HT1080 (cell line): ENCODE measurements at places on chromosomes 6 and 20.

DNA sequence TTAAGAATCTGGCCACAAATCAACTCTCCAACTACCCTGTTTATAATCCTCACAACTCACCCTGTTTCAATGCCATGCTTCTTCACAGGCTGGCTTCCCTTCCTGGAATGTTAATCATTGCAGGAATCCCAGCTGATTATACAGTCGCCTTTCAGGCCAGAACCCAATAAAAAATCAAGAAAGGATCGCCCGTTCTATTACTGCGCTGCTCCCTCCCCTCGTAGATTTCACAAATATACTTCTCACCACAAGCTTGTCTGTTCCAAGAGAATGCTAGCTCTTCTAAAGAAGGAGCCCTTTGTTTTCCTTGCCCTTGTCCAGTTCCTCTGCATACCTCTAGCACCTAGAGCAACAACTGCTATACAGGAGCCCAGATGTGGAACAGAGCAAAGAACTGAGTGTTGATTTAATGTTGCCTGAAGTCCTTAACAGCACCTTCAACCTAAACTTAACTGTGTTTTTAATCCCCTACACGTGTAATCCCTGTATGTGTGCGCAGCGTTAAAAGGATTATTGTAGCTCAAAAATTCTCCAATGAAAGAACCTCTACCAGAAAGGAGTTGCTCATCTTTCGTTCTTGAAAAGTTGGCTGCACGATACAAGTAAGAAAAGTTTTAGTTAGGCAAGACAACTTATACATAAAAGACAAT, 988 bp downstream of the ECHDC1 start:
- DNase-seq: peak; percentile 32

DNA sequence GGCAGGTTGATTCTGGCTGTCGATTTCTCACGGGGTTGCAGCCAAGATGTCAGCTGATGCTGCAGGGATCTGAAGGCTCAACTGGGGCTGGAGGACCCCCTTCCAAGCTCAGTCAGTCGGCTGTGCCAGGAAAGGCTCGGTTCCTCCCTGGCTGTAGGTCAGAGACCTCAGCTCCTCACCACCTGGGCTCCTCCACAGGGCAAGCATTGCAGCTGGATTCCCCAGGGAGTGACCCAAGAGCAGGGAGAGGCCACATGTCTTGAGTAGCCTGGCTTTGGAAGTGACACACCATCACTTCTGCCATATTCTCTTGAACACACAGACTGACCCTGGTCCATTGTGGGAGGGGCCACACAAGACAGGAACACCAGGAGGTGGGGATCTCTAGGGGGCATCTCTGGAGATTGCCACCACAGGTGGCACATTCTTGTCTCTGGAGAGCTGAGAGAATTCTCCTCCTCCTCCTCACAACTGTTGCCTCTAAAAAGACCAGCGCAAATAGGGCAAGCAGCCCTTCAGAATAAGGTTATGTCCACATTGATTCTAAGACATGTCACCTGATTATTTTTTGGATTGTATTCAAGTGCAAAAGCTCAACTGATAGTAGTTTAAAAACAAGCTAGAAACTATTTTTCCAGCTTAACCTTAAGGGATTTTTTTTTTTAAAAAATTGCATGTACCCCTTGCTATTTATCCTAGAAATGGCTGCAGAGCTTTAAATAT, 270.5 kb downstream of the NRN1 start:
- DNase-seq: no peak

GRCh38 chr6:157273756-157274470, 49.4 kb downstream of the TMEM242 start:
- DNase-seq: peak; percentile 25

GRCh38 chr6:39932386-39932910, 1.8 kb downstream of the MOCS1 start:
- no peak for DNase-seq

GRCh38 chr20:32474717-32474966, 110.5 kb downstream of the NOL4L start:
- no peak for DNase-seq

DNA sequence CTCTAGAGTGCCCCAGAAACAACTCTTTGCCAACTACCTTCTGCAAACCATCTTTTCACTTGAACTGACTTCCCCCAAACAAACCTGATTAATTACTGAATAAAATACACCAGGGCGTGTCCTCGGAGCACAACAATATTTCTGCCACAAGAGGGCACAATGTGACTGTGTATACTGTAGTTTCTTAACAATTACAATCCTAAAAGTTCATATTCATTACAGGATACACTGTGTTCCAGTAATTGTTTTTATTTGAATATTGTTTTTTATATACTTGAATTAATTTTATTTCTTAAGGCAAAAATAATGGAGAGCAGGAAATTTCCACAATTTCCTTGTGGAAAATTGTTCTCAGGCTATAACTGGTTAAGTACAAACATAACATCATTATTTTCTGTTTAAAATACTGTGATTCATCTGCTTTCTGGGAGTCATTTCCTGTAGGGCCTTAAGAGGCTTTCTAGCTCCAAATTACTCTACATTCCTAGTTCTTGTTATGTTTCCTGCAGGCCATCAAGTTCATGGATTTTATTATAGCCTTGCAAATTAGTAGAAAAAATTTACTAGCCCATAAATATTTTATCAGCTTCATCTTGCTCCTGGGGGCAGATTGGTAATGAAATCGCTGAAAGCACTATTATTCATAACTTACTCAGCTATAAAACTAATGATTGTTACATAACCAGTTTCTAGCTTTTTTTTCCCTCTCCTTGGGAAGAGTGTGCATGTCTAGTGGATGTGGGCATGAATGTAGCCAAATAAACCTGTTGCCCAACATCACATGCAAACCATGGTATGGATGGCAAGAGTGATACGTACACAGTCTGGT, 51.9 kb upstream of the SLC22A16 start:
- peak; percentile 88 for DNase-seq

- no peak for DNase-seq
Observed at GRCh38 chr6:162898011-162898410, 170.2 kb downstream of the PACRG start.

DNA sequence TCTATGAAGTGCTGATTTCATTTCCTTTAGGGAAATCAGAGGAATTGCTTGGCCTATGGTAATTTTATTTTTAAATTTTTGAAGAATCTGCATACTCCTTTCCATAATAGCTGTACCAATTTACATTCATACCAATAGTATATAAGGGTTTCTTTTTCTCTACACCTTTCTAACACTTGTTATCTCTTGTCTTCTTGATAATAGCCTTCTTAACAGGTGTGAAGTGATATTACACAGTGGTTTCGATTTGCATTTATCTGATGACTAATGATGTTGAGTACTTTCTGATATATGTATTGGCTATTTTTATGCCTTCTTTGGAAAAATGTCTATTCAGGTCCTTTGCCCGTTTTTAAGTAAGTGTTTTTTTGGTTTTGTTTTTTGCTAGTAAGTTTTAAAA, 40.8 kb downstream of the SMAP1 start:
- DNase-seq: no peak

DNA sequence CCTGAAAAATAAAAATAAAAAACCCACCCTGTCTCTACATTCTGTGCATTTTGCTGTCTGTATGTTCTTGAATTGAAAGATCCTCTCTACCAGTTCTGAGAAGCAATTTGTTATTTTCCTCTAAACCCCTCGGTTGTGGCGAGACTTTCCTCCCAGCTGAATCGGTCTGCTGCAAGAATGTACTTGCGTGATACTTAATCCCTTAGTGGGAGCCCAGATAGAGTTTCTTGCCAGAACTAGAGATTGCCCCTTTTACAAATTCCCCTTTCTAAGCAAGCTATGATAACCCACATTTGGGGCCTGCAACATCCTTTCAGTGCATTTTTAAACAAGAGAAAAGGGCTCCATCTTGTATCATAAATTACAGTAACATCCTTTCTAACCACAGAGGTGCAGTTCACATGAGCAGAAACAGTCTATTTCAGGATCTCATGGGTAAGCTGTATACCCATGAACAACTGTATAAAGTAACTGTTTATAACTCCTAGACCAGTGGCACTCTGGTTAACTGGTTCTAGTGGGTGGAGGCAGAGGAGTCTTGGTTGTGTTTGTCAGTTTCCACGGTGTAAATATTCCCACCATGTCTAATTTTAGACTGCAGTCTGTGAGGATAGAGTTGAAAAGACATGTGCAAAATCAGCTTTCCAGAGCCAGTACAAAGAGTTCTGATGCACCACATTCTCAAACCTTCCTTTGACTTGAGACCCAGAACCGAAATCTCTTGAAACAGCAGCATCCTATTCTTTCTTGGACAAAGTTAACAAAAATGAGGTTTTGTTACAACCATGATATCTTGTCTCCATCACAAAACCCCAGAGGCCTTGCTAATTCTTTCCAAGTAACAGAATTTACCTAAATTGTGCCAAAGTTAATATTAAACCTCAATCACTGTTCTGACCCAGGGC, 113.1 kb upstream of the ZNF217 start:
- no peak for DNase-seq

DNA sequence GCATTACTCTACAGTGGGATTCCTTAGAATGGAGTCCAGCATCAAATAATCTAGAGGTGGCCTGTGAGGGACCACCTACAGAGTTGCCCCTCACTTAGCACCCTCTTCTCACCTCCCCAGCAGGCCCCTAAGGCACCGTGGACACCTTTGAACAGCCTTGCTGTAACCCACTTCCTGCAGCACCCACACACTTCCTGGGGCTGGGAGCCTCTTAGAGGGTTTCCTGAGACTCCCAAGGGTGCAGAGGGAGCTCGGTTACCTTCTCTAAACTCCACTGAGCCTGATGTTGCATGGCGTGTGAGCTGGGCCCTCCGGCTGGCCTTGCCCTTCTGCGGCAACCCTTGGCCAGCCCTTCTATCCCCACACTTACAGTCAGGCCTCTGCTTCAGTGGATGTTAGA, 7.3 kb upstream of the SIRPG start:
- DNase-seq: no peak

DNA sequence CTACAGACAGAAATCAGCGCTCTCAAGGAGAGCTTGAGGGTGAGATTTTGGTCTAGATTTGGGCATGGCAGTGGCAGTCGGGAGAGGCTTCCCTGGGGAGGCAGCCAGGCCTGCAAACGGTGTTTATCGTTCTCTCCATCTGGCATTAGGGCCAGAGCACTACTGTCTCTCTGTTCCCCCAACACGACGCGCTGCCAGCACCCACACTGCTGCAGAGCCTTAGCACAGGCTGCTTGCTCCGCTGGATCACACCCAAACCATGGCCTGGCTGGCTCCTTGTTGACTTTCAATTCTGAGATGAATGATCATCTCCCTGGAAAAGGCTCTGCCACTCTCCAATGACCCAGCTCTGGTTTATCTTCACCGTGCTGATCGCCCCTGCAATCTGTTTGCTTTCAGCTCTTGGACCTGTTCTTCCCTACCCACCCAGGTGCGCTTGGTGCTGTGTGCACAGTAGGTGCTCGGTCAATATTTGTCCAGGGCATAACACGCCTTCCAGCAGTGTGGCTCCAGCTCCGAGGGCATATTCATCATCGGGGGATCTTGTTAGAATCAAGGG, 106.1 kb downstream of the TFAP2C start:
- DNase-seq: no peak

GRCh38 chr6:129981598-129981997, 36.8 kb upstream of the L3MBTL3 start:
- DNase-seq: no peak

GRCh38 chr20:58109918-58110635, 118.4 kb downstream of the ANKRD60 start:
- no peak for DNase-seq

- peak; percentile 72 for DNase-seq
Observed at GRCh38 chr6:110530671-110531070, 54.3 kb upstream of the SLC22A16 start.

- no peak for DNase-seq
Observed at GRCh38 chr6:46998436-46999017, 43.6 kb downstream of the ADGRF1 start.

DNA sequence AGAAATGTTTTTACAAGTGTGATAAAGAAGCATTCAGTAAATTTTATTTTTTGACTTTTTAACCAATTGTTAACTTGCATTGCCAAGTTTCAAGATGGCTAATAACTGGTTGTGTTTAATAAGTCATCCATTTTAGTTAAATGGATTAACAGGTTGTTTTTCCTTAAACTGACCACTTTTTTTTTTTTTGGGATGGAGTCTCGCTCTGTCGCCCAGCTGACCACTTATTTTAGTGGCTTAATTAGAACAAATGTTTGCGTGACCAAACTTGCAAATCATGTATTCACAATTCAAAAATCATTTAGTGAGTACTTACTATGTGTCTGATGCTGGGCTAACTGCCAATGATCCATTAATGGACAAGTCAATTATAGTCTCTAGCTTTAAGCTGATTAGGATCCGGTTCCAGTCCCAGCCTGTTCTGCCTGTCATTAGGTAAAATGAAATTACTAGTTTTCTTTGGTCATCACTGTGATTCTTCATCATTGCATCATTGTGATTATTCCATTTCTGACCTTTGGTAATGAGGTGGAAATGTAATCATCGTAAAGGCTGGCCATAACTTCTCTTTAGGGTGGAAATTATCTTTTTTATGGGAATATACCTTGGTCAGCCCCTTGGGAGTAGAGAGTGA, 729.2 kb upstream of the MARCKS start:
- no peak for DNase-seq

DNA sequence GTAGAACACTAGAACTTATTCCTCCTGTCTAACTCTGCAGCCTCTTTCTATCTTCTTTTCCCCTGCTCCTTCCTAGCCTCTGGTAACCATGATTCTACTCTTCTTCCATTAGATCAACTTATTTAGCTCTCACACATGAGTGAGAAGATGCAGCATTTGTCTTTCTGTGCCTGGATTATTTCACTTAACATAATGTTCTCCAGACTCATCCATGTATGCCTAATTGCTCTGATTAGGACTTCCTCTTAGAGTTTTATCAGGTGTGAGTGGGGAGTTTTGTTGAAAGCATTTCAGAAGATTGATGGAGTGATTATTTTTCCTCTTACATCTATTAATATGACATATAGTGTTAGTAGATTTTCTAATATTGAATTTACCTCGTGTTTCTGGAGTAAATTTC, 140.4 kb downstream of the CDKAL1 start:
- no peak for DNase-seq

DNA sequence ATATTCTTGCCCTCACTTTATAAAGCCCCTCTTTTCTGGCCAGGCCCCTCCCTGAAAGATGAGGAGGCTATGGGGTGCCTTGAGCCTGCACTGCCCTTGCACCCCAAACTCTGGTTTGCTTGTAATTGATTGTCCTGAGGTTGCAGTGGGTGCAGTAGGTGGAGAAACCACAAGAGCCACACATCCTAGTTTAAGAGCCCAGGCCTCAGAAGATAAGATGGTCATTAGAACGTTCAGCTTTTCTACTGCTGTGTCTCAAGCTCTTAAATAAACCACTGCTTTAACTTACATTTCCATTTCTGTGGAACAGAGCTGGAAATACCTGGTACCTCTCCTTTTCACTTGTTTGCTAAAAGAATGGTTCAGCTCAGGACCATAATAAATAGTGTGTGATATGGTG, 9.0 kb downstream of the MRAP2 start:
- DNase-seq: no peak
